ENCODE measurements at places on chromosomes 4 and X. TPM values are rescaled to one million over a fixed set of nuclear protein-coding genes. Genes with fewer than 3 reads are reported as not detected.

Gene BMP15
- not detected for total RNA-seq

GRCh38 chrX:18649498-18649951 lies 22.4 kb downstream of the RS1 start:
- no peak for DNase-seq
- H3K36me3 ChIP-seq = no peaks in the 10 kb centered on the region
- no peaks in the 10 kb centered on the region for H3K27me3 ChIP-seq
- H3K27ac ChIP-seq = no peak overlapping the region

DNA sequence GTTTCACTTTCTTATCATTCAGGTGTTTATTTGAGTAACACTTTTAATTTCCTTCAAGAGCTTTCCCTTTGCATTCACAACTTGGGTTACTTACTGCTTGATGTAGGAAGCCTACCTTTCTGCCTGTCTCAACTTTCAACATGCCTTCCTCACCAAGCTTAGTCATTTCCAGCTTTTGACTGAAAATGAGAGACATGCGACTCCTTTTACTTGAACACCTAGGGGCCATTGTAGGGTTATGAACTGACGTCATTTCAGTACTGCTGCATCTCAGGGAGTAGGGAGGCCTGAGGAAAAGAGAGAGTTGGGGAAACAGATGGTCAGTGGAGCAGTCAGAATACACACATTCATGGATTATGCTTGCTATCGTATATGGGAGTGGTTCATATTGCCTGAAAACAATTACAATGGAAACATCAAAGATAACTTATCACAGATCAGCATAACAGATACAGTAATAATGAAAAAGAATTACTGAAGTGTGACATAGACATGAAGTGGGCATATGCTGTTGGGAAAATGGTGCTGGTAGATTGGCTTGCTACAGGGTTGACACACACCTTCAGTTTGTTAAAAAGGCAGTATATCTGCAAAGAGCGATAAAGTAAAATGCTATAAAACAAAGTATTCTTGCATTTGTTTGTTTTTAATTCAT lies 25.7 kb downstream of the USP53 start:
- H3K4me3 ChIP-seq = no peak overlapping the region
- no peaks in the 10 kb centered on the region for H3K36me3 ChIP-seq
- H3K27me3 ChIP-seq = no peaks in the 10 kb centered on the region
- DNase-seq = no peak

DNA sequence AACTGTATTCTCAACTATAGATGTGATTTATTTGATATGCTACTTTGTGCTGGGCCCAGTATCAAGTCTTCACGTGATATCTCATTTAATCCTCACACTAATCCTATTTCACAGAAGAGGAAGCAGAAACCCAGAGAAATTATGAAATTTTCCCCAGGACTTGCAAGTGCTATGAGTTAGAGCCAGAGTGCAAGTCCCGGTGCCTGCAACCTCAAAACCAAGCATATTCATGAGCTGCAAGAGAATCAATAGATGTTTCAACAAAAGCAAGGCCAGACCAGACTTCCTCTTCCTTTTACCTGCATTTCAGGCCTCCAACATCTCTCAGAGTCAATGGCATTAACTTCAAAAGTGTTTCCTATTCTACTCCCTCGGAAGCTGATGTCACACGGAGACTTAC lies 92.2 kb upstream of the GATB start:
- H3K27ac ChIP-seq = no peak overlapping the region
- DNase-seq = no peak
- H3K36me3 ChIP-seq = no peaks in the 10 kb centered on the region
- no peaks in the 10 kb centered on the region for H3K27me3 ChIP-seq
- no peaks in the 10 kb centered on the region for H3K4me1 ChIP-seq

Gene SLC34A2
- total RNA-seq = 2.6 TPM

- no peaks in the 10 kb centered on the region for H3K36me3 ChIP-seq
- no peak overlapping the region for H3K4me3 ChIP-seq
- no peak for DNase-seq
- H3K27ac ChIP-seq = no peak overlapping the region
- no peaks in the 10 kb centered on the region for H3K27me3 ChIP-seq
- H3K4me1 ChIP-seq = no peaks in the 10 kb centered on the region
Measured at GRCh38 chr4:185921583-185922555, 109.9 kb upstream of the SORBS2 start.

Gene FGB
- total RNA-seq = 1.1 TPM

DNA sequence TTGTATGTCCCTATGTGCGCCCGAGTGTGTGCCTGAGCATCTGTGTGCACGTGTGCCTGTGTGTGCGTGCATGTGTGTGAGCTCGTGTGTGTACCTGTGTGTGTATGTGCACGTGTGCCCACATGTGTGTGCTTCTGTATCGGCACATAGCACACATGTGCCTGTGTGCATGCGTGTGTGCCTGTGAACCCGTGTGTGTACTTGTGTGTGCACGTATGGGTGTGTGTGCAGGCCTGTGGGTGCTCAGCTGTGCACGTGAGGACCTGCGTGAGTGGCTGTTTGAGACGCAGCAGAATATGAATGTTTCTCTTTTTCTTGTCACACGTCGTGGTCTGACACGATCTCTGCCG lies 4.3 kb downstream of the AKAP17A start:
- H3K27me3 ChIP-seq = no peaks in the 10 kb centered on the region
- no peak overlapping the region for H3K27ac ChIP-seq
- H3K4me1 ChIP-seq = no peaks in the 10 kb centered on the region

Measured in uterus (tissue), 4 donors.